Kidney (tissue), 22 donors: ENCODE measurements at places on chromosomes 5 and 9. TPM values are rescaled to one million over a fixed set of nuclear protein-coding genes. Genes with fewer than 3 reads are reported as not detected.

Gene ARID3C
- total RNA-seq = not detected

Gene LURAP1L
- total RNA-seq = 11.1 TPM

Gene SOWAHA
- 4.1 TPM for total RNA-seq

Gene ACTBL2
- total RNA-seq = 0.13 TPM

Gene SHB
- 39.8 TPM for total RNA-seq

Gene ALDH1B1
- 37.7 TPM for total RNA-seq

Gene WNK2
- total RNA-seq = 4.8 TPM

GRCh38 chr9:137590123-137590468 lies 216 bp downstream of the ZMYND19 start:
- peak; percentile 58 for DNase-seq
- no peaks in the 10 kb centered on the region for H3K27me3 ChIP-seq
- H3K4me1 ChIP-seq = no peaks in the 10 kb centered on the region
- H3K36me3 ChIP-seq = no peaks in the 10 kb centered on the region
- H3K4me3 ChIP-seq = no peak overlapping the region
- no peak overlapping the region for H3K27ac ChIP-seq

- no peak overlapping the region for H3K4me3 ChIP-seq
- H3K4me1 ChIP-seq = no peaks in the 10 kb centered on the region
- no peaks in the 10 kb centered on the region for H3K27me3 ChIP-seq
- DNase-seq = no peak
These were observed 266.0 kb downstream of the DTWD2 start for GRCh38 chr5:118722122-118723020.

DNA sequence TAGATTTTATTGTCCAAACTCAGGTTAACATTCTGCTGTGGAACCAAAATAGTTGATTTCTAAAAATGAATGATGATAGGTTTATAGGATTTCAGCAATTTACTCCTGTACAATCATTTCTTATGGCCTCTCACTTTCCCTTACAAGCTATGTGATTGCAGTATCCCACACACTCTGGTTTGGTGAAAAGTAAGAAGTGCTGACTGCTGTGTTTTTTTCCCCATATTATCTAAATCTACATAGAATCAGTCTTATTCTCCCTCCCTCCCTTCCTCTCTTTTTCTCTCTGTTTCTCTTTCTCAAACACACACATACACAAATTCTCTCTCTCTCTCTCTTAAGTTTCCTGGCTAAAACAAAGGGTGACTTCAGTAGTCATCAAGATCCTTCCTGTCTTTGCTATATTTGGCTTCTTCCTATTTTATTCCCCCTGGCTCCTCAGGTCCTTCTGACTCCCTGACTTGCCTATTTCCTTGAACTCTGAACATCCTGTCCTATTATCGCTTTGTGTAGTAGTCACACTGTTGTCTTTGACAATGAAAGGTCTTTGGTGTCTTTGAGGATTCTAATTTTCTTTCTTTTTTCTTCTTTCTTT lies 55.9 kb upstream of the HAPLN1 start:
- no peaks in the 10 kb centered on the region for H3K36me3 ChIP-seq
- no peaks in the 10 kb centered on the region for H3K4me1 ChIP-seq
- no peak overlapping the region for H3K4me3 ChIP-seq
- no peak overlapping the region for H3K27ac ChIP-seq
- no peaks in the 10 kb centered on the region for H3K27me3 ChIP-seq
- DNase-seq = no peak

DNA sequence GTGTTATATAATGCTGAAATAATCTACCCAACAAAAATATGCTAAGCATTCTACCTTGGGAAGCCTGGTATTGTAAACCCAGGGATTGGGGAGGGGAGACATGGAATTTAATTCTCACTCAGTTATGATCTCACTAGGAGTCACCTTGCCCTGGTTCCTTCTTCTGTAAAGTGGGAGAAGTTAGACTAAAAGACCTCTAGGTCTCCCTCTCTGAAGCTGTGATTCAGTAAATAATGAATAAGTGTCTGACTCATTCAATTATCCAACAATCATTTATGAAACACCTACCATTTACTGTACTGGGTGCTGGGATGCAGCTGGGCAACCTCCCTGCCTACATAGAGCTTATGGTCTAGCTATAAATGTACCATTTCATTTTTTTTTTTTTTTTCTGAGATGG lies 20.2 kb upstream of the SPARC start:
- H3K4me1 ChIP-seq = peaks cover 2% of the 10 kb centered on the region
- no peaks in the 10 kb centered on the region for H3K36me3 ChIP-seq
- DNase-seq = no peak
- no peak overlapping the region for H3K4me3 ChIP-seq
- no peak overlapping the region for H3K27ac ChIP-seq

GRCh38 chr9:17453751-17454150 lies 125.1 kb upstream of the SH3GL2 start:
- H3K27me3 ChIP-seq = no peaks in the 10 kb centered on the region
- no peaks in the 10 kb centered on the region for H3K4me1 ChIP-seq
- H3K27ac ChIP-seq = no peak overlapping the region
- DNase-seq = no peak
- no peak overlapping the region for H3K4me3 ChIP-seq

DNA sequence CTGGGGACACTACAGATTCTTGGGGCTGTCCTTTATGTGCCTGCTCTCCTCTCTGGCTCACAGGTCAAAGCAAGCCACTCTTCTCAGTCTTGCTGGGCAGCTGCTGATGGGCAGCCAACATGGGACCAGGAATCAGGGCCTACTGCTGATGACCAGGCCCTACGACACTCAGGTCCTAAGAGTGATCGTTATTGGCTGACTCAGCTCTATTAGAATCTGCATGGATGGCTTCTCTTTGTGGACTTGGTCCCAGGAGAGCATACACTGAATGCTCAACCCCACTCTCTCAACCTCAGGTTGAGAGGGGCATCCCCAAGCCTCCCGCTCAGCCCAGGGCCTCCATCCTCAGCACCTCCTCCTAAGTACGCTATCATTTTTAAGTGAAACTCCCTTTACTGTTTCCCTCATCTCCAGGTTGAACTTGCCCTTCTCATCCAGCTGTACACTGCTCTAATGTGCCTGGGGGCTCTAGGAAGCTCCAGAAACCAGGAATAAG lies 250.8 kb upstream of the PANK3 start:
- H3K4me3 ChIP-seq = no peak overlapping the region
- H3K4me1 ChIP-seq = no peaks in the 10 kb centered on the region
- H3K27me3 ChIP-seq = no peaks in the 10 kb centered on the region
- no peaks in the 10 kb centered on the region for H3K36me3 ChIP-seq
- DNase-seq = peak; percentile 19
- no peak overlapping the region for H3K27ac ChIP-seq

DNA sequence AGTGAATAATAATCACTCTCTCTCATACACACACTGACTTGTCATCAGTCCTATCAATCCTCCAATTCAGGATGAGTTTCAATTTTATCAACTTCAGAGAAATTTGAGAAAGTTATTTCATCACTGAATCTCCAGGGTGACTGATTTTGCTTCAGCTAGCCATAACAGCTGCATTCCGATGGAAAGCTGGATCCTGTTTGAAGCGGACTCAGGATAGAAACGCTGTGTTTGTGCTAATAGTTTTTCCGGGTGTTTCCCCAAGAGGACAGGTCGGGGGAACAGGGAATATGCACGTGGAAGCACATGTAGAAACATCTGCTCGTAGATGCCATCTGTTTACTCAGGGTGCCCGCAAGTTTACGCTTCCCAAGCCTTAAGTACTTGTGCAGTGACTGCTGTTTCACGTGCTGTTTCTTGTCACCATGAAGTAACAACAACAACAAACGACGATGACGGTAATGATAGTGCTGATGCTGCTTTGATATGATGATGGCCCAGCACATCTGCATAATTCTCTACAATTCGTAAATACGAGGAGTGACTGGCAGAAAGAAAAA lies 263.7 kb upstream of the DAPK1 start:
- no peaks in the 10 kb centered on the region for H3K4me1 ChIP-seq
- H3K36me3 ChIP-seq = no peaks in the 10 kb centered on the region
- H3K4me3 ChIP-seq = no peak overlapping the region

- DNase-seq = no peak
- H3K27me3 ChIP-seq = no peaks in the 10 kb centered on the region
- no peaks in the 10 kb centered on the region for H3K36me3 ChIP-seq
- H3K4me3 ChIP-seq = no peak overlapping the region
- no peaks in the 10 kb centered on the region for H3K4me1 ChIP-seq
- H3K27ac ChIP-seq = no peak overlapping the region
These were observed 24.4 kb downstream of the SH3TC2 start for GRCh38 chr5:149038336-149039080.

GRCh38 chr5:14155075-14155474 lies 11.9 kb downstream of the TRIO start:
- H3K27me3 ChIP-seq = no peaks in the 10 kb centered on the region
- no peak for DNase-seq
- H3K36me3 ChIP-seq = no peaks in the 10 kb centered on the region
- peaks cover 6% of the 10 kb centered on the region for H3K4me1 ChIP-seq
- no peak overlapping the region for H3K4me3 ChIP-seq
- no peak overlapping the region for H3K27ac ChIP-seq

GRCh38 chr5:93532370-93532769 lies 48.6 kb downstream of the NR2F1-AS1 start:
- H3K4me1 ChIP-seq = no peaks in the 10 kb centered on the region
- no peaks in the 10 kb centered on the region for H3K27me3 ChIP-seq
- peak; percentile 80 for DNase-seq
- peak overlapping the region; percentile 2 for H3K27ac ChIP-seq

DNA sequence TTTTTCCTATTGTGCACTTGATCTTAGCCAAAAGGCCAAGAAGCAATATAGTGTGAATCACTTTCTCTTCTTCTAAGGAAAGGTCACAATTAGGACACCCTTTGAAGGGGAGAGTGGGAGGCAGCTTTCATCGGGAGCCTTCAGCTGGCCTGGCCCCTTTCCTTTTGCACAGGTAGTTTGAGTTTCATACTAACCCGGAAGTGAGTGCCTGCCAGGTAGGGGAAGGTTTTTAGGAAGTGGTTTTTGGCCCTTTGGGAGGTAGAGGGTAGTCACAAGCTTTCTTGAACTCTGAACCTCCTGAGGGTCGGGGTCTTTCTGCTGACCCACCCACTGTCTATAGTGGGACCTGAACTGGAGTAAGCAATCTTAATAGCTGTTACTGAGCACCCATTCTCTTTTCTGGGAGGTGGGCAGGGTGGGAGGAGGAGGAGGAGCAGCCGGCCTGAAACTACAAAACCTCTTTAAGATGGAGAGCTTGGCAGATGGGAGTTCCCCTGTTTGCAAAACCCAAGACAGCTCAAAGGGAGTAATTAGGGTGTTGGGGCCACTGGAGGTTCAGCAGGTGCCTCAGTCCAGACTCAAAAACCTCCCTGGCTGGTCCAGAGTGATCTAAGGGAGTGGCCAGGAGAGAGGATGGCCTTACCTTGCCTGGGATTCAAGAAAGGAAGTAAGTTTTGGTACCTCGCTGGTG lies 6.0 kb downstream of the LARP1 start:
- no peaks in the 10 kb centered on the region for H3K36me3 ChIP-seq
- no peak overlapping the region for H3K4me3 ChIP-seq
- peaks cover 28% of the 10 kb centered on the region for H3K4me1 ChIP-seq
- H3K27me3 ChIP-seq = no peaks in the 10 kb centered on the region
- peak overlapping the region; percentile 63 for H3K27ac ChIP-seq

- no peaks in the 10 kb centered on the region for H3K27me3 ChIP-seq
- H3K4me3 ChIP-seq = no peak overlapping the region
- DNase-seq = no peak
- H3K4me1 ChIP-seq = no peaks in the 10 kb centered on the region
These were observed 4.8 kb upstream of the CEL start for GRCh38 chr9:133057006-133057405.

GRCh38 chr9:100724886-100725285 lies 147.0 kb downstream of the CAVIN4 start:
- no peak overlapping the region for H3K4me3 ChIP-seq
- no peak overlapping the region for H3K27ac ChIP-seq

GRCh38 chr5:35640623-35641022 lies 23.0 kb downstream of the SPEF2 start:
- no peak for DNase-seq
- no peak overlapping the region for H3K4me3 ChIP-seq
- no peaks in the 10 kb centered on the region for H3K4me1 ChIP-seq
- no peaks in the 10 kb centered on the region for H3K27me3 ChIP-seq

DNA sequence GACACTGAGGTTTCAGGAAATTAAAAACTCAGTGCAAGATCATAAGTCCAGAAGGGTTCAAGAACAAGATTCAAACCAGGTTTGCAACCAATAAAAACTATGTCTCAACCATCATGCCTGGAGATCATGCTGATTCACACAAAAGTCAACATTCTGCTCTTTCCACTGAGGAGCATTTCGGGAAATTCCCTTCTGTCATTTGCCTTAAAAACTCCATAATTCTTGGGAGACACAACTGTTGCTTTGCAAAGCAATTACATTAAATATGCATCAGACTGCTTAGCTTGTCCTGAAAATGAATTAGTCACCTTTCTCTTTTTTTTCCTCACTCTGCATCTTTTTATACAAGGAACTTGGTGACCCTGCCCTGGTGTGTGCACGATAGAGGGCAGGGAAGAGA lies 275.9 kb upstream of the ZNF462 start:
- H3K27ac ChIP-seq = no peak overlapping the region
- no peaks in the 10 kb centered on the region for H3K4me1 ChIP-seq
- no peaks in the 10 kb centered on the region for H3K27me3 ChIP-seq

DNA sequence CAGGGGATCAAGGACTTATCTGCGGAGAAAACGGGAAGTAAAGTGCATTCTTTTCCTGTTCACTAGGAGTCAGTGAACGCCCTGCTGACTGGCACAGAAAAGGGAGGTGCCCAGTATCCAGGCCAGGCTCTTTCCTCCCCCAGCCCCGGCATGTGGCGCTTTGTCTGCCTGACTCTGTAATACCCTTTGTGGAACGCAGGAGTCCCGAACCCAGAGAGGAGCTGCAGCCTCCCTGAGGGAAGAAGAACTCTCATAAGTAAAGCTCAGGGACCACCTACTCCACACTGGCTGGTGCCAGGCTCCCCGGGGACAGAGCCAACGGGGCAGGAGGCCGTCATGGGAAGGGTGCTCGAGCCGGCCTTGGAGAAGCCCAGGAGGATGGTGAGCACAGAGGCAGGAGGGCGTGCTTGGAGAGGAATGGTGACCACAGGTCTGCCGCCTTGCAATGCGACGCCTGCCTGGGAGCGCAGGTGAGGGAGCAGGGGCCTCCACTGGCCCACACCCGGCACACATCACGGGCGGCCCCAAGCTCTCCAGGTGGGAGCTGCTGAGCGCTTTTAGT lies 31.5 kb downstream of the VAV2 start:
- H3K4me3 ChIP-seq = no peak overlapping the region
- no peak overlapping the region for H3K27ac ChIP-seq
- H3K36me3 ChIP-seq = no peaks in the 10 kb centered on the region
- H3K4me1 ChIP-seq = peaks cover 43% of the 10 kb centered on the region

GRCh38 chr5:8060235-8060952 lies 191.4 kb downstream of the MTRR start:
- no peak overlapping the region for H3K27ac ChIP-seq
- no peaks in the 10 kb centered on the region for H3K27me3 ChIP-seq
- no peak overlapping the region for H3K4me3 ChIP-seq
- no peaks in the 10 kb centered on the region for H3K4me1 ChIP-seq
- H3K36me3 ChIP-seq = no peaks in the 10 kb centered on the region
- no peak for DNase-seq
